ENCODE measurements at places on chromosomes 3 and 15.

- no peak for DNase-seq
Measured at GRCh38 chr3:129123314-129124060, 1.9 kb upstream of the RAB43 start.

GRCh38 chr15:31458596-31459399, 132.2 kb downstream of the KLF13 start:
- DNase-seq: no peak

DNA sequence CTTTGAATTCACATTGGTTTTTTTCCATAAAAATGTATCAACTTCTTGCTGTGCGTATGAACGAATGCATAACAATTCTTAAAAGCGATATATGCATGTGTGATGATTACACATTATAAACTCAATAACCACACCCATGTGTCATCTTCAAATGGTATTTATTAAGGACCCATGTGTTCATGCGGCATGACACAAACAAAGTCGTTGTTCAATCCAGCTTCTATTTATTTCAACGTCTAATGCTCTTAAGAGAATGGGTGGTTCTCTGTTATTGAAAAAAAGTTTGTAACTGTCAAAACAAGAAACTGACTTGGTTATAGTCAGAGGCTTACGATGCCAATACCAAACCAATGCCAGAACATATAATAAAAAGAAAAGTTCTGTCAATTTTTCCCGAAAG, 195.9 kb downstream of the FOXP1 start:
- no peak for DNase-seq

DNA sequence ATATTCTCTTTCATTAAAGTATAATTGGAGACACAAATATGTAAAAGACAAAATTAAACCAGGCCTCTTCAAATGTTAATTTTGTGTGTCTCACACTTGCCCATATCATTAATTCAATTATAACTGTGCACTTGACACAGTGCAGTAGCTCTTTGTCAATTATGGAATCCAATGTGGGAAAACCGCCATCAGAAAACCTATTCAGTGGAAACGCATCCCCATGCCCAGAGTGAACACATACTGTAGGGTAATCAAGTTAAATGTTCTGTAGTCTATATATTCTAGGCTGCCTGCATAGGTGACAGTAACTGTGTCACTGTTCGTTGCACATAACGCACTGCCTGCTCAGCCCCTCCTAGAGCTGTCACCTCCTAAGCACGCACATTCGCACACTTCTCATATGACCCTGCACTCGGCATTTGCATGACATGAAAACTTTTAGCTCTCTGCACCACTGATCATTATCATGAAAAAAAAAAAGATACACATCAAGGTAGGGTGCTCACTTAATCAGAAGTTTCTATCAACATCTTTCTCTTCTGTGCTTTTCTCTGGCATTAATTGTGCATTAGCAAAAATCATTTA, 63.2 kb downstream of the MEIS2 start:
- no peak for DNase-seq

DNA sequence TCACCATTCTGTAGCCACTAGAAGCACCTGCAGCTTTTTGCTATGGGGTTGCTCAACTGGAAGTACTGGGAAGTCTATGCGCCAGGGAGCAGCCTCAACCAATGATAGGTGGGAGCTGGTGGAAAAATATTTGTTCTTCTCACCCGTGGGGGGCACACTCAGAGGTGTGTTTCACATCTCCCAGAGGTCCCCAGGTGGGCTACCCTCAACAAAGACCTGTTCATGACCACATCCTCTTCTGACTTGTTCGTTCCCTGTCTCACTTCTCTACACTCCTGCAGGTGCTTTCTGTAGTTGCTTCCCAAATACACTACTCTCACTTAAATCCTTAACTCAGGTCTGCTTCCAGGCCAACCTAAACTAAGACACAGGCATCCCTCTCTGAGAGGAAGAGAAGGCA, 3.6 kb downstream of the CAMP start:
- DNase-seq: no peak

GRCh38 chr15:68725736-68726135, 95.0 kb downstream of the ANP32A start:
- no peak for DNase-seq

DNA sequence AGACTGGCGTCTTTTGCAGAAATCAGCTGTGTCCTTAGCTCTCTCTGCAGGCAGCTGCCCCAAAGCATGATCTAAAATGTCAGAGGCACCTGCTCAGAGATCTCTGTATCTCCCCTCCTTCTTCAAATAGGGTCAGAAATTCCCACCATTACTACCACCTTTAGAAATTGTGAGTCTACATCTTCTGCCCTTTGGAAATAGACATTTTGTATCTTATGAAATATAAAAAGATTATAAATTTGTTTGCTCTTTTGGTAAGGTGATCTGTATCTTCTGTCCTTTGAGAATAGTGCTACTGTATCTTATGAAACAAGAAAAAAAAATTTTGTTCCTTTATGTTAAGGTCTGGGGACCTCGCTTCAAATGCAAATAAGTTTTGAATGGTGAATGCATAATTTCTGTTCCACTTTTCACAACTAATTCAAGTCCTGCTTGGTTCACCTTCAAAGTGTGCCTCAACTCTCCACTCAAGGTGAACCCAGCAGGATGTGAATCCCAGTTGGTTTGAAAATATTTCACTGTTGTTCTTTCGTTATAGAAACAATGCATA, 28.3 kb upstream of the GPD1L start:
- no peak for DNase-seq

DNA sequence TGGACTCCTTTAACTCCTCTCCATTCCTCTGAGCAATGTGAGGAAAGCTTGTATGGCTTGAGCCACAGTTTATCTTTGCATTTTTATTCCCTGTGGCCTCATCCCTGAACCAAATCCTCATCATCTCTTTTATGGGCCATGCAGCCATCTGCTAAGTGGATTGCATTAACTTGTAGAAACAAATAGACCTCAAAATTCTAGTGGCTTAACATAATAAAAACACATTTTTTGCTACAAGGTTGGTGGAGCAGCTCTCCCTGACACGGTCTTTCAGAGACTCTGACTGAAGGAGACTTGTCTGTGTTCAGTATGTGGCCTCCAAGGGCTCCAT, 135.3 kb downstream of the RPL22L1 start:
- DNase-seq: no peak

Data from NCI-H2081 treated with DMSO at 0.1 percent for 48 hours (cell line).